ENCODE measurements at places on chromosomes 6 and 20.

DNA sequence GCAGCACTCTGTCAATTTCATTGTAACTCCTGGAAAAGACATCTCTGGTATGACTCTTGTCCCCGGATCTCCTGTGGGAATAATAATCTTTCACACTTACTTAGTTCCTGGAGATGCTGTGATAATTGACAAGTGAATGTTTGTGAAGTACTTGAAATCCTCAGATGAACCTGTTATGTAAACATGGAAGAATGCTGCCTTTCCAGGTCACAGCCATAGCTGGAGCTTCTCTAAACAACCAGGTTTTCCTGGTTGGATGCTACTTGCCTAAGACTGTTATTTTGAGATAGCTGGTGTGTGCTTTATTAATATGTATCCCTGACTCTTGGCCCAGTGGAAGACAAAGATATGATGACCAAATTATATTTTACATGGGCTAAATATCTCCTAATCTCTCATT lies 228.6 kb downstream of the KCNQ5 start:
- no peak for DNase-seq

DNA sequence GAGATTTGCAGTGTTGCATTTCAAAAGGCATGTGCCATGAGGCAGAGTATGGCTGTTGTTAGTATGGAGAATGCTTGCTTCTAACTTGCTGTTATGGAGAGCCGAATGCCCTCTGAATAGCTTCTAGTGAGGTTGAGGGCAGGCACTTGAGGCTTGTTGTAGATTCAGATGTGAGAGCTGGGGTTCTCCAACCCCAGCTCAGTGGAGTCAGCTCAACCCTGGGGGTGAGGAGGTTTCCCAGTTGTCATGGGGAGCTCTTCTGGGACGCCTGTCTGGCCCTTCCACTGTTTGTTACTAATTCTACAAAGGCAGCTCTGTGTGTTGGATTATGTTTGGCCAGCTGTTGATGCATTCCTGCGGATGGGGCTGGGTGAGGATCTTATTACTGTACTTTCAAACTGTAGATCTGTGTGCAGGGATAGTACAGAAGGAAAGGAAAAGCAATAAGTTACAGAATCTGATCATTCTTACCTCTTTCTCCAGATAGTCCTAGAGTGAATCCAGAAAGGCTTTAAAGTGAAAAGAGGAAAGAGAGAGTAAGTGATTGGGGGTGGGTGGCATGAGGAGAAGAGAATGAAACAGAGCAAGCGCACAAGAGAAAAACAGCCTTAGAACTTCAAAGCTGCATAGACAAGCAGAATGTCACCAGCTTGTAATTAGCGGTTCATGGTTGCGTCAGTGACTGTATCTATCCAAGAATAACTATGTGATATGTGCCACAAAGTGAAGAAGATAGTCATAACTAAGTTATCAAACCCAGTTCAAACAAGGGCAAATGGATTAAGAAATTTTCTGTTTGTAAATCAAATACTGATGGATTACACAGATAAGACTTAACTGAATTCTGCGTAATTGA lies 148.7 kb downstream of the PRL start:
- no peak for DNase-seq

GRCh38 chr6:17712576-17712975 lies 5.9 kb upstream of the NUP153 start:
- DNase-seq: no peak

DNA sequence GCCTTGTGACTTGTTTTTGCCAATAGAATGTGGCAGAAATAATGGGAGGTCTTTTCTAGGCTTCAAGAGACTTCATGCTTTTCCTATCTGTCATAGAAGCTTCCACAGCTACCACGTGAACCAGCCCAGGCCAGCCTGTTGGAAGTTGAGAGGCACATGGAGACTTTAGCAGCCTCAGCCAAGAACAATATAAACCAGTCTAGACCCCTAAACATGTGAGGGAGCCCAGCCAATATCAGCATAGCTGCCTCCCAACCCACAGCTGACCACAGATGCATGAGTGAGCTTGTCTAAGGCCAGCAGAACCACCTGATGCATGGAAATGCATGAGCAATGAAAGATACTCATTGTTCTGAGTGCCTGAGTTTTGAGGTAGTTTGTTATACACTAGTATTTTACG lies 540.7 kb upstream of the BTBD3 start:
- DNase-seq: no peak

GRCh38 chr6:30480536-30481156 lies 8.7 kb upstream of the HLA-E start:
- DNase-seq: no peak

GRCh38 chr6:21836772-21837425 lies 243.3 kb downstream of the SOX4 start:
- DNase-seq: no peak

DNA sequence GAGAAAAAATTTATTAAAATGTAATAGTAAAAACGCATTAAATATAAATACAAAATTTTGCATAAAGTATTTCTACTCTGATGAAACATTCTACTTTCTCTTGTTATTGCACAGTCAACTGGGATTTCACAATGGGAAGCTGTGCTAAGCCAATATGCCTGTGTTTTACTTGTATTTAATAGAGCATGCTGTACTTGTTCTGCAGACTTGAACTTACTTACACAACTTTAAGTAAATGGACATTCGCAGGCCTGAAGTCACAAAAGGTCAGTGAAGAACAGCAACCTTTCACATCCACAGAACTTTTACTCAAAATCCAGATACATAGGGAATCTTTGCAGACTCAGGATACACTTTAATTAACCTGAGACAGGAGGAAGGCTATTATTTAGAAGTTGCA lies 409.5 kb downstream of the BTBD3 start:
- no peak for DNase-seq

GRCh38 chr20:4685923-4686221 lies 35.8 kb upstream of the PRND start:
- DNase-seq: no peak

DNA sequence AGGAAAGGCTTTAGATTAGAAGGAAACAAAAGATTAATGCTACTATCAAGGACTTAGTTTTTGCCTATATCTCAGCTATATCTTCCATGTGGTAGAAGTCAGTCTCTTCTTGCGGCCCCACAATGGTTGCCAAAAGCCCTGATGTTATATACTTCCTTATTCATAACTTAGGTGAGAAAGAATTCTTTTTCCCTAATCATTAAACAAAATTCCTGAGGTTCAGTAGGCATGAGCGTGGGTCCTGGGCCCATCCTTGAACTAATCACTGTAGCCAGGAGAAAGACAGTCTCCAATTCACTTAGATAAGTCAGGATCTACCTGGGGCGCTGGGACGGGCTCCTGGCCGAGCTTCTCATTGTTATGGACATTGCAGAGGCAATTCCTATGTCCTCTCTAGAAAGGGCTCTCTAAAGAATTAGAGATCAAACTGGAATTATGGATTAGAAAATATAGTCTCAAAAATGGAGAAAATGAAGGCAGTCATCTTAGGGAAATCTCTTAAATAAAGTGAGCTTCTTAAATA lies 134.3 kb downstream of the KIF6 start:
- DNase-seq: no peak

DNA sequence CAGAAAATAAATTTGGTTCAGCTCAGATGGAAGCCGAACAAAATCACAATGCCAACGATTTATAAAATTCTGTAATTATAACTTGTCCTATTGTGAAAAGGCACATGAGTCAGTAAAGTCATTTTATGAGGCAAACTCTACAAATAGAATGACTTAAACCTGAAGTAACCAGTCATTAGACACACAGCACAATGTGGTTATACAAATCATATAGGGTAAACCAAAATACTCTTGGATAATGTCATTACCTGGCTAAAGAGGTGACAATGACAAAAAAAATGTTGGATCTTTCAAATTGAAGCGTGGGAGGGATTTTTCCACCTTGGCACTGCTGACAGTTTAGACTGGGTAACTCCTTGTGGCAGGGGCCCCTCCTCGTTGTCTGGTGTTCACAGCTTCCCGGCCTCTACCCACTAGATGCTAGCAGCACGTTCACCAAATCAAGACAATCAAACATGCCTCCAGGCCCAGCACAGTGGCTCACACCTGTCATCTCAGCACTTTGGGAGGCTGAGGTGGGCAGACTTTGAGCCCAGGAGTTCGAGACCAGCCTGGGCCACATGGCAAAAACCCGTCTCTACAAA lies 5.0 kb downstream of the ANKRD60 start:
- DNase-seq: peak; percentile 54

GRCh38 chr20:4111440-4112411 lies 96.4 kb upstream of the RNF24 start:
- DNase-seq: no peak

DNA sequence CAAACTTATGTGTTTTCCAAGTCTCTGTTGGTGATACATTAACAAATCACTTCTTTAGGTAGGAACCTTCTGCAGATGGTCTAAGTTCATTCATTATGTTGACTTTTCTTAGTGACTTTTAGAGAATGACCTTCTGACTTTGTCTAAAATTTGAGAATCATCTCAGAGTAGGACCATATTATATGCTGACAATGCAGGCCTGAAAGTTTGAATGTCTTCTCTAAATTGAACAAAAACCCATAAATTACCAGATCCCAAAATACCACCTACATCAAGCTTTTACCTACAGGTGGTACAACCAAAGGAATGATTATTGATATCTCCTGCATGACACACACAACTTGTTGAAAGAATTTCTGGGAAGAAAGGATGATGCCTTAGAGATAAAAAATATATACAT lies 191.5 kb downstream of the SOD2 start:
- no peak for DNase-seq

DNA sequence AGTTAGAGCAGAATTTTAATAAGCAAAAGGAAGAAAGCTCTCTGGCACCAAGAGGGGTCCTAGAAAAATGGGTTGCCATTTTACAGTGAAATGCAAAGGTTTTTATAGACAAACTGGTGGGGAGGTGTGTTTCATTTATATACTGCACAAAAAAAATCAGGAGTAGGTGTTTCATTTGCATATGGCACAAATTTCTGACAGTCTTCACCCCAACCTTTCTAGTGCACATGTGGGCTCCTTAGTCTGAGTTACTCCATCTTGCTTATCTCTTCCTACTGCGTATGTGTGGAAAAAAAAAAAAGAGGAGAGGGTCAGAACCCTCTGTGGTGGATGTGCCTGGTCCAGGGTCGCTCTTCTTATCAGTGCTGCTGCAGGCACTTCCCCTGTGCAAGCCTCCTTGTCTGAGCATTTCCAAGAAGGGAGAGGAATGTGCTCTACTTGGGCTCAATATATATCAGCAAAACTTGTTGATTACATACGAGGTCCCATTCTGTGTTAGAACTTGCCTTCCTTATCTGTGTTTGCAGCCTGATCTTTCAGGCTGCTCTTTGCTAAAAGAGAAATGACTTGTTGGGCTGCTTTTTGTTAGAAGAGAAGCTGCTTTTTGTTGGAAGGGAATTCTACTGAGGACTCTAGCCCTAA lies 59.0 kb upstream of the MRAP2 start:
- no peak for DNase-seq

GRCh38 chr6:170164271-170164900 lies 126.5 kb downstream of the DLL1 start:
- no peak for DNase-seq

GRCh38 chr20:58568483-58569240 lies 53.5 kb upstream of the APCDD1L start:
- no peak for DNase-seq

- no peak for DNase-seq
Measured at GRCh38 chr6:131854803-131855202, 47.0 kb downstream of the ENPP1 start.

GRCh38 chr6:35977308-35977707 lies 47.1 kb downstream of the SLC26A8 start:
- DNase-seq: no peak

DNA sequence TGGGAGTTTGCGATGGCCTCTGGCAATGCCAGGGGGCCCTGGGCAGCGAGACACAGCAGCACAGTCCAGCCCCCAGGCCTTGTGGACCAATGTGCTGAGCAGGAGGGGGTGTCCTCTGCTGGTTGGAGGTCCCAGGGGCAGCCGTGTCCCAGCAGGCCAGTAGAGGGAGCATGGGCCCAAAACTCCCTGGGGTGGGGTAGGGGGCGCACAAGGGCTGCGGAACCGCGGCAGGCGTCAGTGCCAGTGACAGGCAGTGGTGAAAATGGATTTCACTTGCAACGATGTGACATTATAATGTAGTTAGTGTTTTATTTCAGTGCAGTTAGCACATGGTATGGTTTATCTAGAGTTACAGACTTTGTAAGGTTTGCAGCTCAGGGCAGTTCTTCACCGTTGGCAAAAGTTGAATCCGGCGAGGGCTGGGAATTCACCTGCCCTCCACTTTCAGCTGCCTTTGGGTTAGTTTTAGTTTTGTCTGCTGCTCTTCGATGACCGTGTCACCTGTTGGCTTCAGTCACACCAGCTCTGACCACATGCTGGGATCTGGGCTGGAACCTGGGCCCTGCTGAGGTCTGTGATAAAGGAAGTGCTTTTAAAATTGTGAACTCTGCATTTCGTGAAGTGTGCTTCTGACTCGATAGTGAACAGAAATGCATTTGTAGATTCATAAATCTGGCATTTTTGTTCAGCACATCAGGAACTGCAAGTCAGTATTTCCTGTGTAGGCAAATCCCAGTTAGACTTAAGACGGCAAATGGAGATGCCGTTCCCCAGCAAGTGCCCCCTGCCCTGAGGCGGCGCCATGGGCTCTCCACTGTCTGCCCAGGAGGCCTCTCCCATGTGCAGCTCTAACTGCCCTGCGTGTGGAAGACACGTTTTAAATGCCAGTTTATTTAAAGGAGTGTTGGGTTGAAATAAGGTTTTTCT lies 46.8 kb downstream of the PYGB start:
- DNase-seq: peak; percentile 72

GRCh38 chr6:167136376-167136775 lies 13.5 kb downstream of the CCR6 start:
- DNase-seq: no peak

DNA sequence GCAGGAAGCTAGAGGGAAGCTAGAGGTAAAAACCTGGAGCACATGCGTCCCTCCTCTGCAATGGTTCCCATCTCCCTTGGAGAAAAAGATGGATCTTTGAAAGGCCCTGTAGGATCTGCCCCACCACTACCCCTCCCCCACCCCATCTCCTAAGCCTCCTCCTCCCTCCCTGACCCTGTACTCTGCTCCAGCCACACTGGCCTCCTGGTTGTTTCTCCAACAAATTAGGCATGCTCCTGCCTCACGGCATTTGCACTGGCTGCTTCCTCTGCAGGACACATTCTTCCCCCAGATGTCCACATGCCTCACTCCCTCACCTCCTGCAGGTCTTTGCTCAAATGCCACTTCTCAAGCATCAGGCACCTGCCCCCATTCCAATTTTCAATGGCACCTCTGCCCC lies 45.5 kb downstream of the UBE2V1 start:
- no peak for DNase-seq

- DNase-seq: no peak
Measured at GRCh38 chr6:138330763-138331162, 46.9 kb upstream of the SMIM28 start.

DNA sequence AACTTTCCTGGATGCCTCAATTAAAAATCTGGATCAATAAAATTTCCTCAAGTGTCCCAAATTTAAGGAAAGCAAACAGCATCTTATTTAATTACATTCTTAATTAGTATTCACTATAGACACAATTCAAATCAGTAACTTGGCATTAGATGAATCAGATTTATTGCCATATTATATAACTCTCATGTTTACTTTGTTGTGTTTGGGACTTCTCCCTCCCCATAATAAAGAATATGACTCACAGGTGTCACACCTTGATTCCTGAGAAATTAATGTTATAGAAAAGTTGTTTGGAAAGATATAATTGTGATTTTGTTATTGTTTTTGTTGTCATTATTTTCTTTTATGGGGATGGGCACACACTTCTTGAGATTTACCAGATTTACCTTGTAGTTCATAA lies 18.4 kb downstream of the EYA4 start:
- no peak for DNase-seq

GRCh38 chr6:145483191-145483996 lies 251.9 kb downstream of the EPM2A start:
- no peak for DNase-seq
